CD4-positive, alpha-beta T cell treated with Interleukin-17A for 1 hour (primary cell): ENCODE measurements at places on chromosomes 7 and 10.

DNA sequence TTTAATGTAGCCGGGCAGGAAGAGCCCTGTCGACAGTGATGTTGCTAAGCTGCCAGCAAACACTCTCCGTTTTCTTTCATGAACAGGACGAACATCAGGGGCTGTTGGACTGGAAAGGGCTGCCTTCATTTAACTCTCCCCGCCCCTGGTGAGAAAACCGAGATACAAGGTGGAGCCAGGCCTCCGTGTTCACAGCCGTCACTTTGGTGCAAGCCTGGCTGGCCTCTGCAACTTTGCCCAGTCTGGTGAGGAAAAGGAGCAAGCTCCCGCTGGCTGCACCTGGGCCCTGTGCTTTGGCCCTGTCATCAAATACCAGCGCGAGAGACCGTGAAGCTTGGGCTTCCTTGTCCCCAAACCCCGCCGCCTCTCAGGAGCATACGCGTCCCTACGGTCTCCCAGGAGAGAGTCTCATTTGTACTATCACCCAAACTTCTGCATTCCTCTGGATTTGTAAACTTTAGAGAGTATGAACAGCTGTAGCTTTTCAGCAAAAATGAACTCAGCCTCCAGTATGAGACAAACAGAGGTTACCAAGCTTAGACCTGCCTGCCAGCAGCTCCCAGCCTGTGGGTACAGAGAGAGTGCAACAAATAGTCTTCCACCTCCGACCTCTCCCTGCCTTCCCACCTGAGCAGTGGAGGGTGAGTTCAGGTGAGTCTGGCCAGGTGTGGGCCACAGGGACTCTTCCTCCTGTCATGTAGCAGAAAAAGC is 445.3 kb upstream of the MGMT start:
- no peak for DNase-seq

DNA sequence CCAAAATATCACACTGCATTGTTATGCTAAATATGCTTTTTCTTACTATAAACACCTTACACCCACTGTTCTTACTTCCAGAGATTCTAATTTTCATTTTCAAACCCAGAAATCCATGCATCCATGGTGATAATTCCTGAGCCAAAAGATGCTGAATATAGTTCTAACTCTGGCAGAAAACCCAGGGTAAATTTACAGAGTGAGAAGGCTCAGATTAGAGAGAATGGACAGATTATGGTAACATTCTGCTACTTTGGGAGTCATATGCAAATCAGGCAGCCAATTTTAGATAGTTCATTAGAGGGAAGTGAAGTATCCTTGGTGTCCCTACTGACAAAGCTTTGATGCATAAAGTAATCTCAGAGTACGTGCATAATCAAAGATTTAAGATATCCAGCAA is 15.4 kb upstream of the CTTNBP2 start:
- DNase-seq, result no peak

DNA sequence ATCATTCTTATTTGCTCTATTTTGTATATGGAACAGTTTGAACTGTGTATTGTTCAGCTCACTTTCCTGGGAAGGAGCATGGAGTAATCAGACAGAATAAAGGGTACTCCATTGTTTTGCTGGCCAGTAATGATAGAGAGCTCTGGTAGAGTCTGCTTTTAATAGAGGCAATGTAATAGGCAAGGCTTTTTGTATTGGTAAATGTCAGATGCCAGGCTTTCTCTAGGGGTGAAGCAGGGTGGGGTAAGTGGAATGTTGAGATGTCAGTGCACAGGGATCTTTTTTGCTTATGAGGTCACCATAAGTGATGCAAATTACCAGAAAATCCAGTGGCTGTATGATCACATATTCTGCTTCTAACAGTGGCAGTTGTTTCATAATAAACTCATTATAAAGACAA is 1088.3 kb upstream of the SORCS1 start:
- DNase-seq, result no peak

DNA sequence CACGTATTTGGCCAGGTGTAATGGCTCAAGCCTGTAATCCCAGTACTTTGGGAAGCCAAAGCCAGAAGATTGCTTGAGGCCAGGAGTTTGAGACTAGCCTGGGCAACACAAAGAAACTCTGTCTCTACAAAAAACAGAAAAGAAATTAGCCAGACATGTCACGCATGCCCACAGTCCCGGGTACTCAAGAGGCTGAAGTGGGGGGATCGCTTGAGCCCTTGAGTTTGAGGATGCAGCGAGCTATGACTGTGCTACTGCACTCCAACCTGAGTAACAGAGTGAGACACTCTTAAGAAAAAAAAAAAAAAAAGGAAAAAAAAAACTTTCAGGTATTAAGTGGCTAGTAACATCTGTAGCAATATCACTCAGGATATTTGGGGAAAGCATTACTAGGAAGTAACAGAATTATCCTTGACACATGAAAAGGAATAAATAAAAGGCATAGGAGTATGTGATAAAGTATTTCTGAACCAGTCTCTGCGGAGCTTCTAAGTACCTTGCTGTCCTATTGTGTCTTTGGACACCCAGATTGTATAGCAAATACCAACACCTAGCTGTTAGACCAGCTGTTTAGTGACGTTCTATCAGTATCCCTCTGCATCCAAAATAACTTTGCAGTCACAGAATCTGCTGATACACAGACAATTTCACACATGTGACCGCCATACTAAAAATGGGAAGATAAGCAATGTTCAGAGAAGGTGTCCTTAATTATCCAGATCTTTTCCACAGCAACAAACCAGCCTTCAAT is 74.4 kb downstream of the CYTH3 start:
- DNase-seq, result no peak

GRCh38 chr10:89295597-89295996 is 6.2 kb upstream of the IFIT2 start:
- no peak for DNase-seq

DNA sequence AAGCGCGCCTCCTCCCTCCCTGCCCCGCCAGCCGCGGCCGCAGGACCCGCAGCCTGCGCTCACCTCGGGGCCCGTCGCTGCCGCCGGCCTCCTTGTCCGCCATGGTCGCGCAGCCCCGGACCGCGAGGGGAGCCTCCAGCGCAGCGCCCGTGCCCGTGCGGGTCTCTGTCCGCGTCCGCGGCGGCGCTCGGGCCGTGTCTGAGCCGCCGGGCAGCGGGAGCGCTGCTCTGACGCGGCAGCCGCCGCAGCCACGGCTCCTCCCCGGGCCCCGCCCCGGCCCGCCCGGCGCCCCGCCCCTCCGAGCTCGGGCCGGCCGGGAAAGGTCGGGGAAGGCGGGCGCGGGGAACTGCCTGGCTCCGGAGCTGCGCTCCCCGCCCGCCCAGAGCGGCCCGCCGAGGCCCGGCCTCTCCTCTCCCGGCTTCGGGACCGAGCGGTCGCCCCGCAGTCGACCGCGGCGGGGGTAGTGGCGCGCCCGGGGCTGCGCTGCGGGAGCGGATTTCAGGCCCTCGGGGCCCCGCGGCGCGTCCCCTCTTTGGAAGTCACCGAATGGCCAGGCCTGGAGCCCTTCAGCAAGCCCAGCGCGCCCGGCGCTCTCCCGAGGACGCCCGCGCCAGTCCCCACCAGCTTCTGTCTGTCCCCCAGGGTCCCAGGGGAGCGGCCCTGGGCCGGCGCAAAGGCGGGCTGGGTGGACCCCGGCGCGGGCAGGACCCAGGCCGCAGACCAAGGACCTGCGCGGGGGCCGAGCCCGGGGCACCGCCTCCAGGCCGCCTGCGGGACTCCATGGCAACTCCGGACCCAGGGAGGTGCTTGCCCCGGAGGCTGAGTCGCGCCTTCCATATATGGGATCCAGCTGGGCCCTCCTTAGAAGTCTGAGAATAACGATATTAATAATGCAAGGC is at the start of gene HSPA12A:
TSS of gene HSPA12A (minus strand) at position 200 of the 899 bp plus-strand sequence. CDS start at position 103, 97 bp downstream.
- DNase-seq, result peak; percentile 35
